Activated T-cell treated with anti-CD3 and anti-CD28 coated beads, Interleukin-2, amount 50 U/mL, for 72 hours (primary cell): ENCODE measurements at places on chromosomes 4 and X. TPM values are rescaled to one million over a fixed set of nuclear protein-coding genes. Genes with fewer than 3 reads are reported as not detected.

Gene OTUD6A
- not detected for total RNA-seq

Gene NPY1R
- total RNA-seq = not detected

Gene MAGEA3
- total RNA-seq = not detected

Gene PCDH11X
- not detected for total RNA-seq

Gene ZMAT1
- 9.2 TPM for total RNA-seq

Gene PABPC5
- total RNA-seq = not detected

Gene NUP62CL
- 4.9 TPM for total RNA-seq

Gene CXCR3
- 8.8 TPM for total RNA-seq

Gene ABLIM2
- total RNA-seq = 0.34 TPM

Gene CSAG1
- not detected for total RNA-seq

Gene COL25A1
- total RNA-seq = 0.14 TPM

Gene CYP2U1
- total RNA-seq = 2.2 TPM

Gene XAGE1B
- not detected for total RNA-seq

Gene USP11
- total RNA-seq = 60.4 TPM

Gene SPIN4
- total RNA-seq = 5.4 TPM

Gene DCAF4L1
- total RNA-seq = 0.24 TPM

Gene CRMP1
- total RNA-seq = not detected

Gene NPNT
- 0.51 TPM for total RNA-seq

Gene NAP1L2
- 1.9 TPM for total RNA-seq

Gene MORC4
- 10.5 TPM for total RNA-seq

Gene BCORL1
- 8.6 TPM for total RNA-seq

Gene MRPL1
- total RNA-seq = 76.8 TPM

Gene EDNRA
- 0.34 TPM for total RNA-seq

Gene CSAG3
- total RNA-seq = 5.3 TPM

Gene N4BP2
- 37.3 TPM for total RNA-seq

Gene DRP2
- 1.2 TPM for total RNA-seq

Gene CACNA1F
- 4.1 TPM for total RNA-seq

Gene SLC9B1
- total RNA-seq = 2.5 TPM

Gene CA5B
- total RNA-seq = 10.5 TPM

Gene TENM3
- total RNA-seq = not detected

Gene TRAPPC11
- total RNA-seq = 36.8 TPM

Gene KDR
- total RNA-seq = not detected

Gene ARHGEF9
- total RNA-seq = 38.6 TPM

Gene SOWAHB
- total RNA-seq = not detected

Gene UGT2B10
- not detected for total RNA-seq

Gene MAGEA10
- total RNA-seq = not detected

Gene EFHC2
- total RNA-seq = 0.53 TPM

Gene ENPP6
- total RNA-seq = 0.81 TPM

Gene SCML2
- 3.0 TPM for total RNA-seq

Gene LPAR4
- total RNA-seq = not detected

Gene SPATA4
- not detected for total RNA-seq

Gene CYSLTR1
- 6.6 TPM for total RNA-seq
